ENCODE measurements at places on chromosomes 6 and 20.

DNA sequence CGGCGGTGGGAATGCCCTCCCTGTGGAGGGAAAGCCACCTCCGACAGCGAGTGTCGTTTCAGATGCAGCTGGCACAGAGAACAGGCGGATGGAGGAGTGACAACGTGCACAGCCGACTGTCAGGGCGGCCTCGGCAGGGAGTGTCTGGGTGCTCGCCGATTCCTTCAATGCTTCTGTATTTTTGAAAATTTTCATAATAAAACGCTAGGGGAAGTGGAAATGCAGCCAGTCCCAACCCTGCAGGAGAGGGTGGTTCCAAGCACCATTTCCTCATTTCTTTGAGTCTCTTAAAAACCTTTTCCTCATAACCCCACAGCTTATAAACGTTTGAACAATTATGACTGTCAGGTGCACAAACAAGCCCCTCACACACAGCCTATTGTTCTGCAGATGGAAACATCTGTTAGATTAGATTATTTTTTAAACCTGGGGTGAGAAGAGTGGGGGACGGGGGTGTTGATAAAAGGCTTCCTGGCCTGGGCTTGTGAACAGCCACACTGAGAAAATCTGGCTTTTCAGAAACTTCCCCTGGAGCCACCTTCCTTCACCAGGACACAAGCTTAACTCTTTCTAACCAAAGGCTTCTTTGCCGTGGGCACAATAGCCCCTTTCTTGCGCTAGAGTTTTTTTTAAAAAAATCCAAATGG lies 228.9 kb downstream of the ANKRD60 start:
- DNase-seq: no peak

DNA sequence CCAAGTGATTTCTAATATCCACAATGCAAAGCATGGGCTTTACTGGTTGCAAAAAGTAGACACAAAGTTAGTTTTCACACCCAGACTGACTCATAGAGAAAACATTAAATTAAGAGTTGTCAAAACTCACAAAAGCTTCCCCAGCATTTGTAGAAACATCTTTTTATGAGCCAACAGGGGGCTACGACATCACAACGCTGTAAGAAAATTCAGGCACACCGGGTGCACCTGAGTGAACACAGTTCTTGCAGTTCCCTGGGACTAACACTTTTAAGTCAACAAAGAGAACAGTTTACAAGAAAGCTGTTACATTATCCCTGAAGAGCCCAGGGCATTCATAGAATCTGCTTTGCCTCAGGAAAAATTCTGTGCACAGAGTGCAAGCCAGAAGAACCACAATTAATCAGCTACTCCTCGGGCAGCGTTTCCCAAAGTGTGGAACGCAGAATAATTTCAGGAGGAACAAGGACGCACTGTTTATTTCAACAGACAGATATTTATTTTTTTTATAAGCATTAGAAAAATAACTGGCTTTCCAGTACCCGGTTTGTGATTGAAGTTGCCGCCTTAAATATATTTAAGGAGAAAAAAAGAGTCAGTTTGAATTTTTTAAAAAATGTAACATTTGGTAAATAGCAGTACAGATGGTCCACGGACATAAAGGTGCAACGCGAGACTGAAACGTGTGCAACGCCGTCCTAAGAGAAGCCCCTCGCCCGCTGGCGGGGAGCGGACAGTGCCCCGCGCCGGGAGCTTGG lies 1.2 kb downstream of the NCOA5 start:
- no peak for DNase-seq

DNA sequence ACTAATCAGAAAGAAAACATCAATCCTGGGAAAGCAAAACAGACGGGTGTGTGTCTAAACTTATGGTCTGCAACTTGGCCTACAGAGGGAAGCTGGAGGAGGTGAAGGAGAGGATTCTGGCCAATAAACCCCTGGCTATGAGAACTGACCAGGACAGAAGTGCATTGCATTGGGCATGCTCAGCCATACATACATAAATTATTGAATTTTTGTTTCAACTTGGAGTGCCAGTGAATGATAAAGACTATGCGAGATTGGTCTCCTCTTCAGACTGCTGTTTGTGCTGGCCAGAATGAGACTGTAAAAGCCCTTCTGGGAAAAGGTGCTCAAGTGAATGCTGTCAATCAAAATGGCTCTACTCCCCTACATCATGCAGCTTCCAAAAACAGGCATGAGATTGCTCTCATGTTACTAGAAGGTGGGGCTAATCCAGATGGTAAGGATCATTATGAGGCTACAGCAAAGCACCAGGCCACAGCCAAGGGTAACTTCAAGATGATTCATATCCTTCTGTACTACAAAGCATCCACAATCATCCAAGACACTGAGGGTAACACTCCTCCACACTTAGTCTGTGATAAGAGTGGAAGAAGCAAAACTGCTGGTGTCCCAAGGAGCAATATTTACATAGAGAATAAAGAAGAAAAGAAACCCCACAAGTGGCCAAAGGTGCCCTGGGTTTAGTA lies 17.4 kb downstream of the ADNP start:
- no peak for DNase-seq

DNA sequence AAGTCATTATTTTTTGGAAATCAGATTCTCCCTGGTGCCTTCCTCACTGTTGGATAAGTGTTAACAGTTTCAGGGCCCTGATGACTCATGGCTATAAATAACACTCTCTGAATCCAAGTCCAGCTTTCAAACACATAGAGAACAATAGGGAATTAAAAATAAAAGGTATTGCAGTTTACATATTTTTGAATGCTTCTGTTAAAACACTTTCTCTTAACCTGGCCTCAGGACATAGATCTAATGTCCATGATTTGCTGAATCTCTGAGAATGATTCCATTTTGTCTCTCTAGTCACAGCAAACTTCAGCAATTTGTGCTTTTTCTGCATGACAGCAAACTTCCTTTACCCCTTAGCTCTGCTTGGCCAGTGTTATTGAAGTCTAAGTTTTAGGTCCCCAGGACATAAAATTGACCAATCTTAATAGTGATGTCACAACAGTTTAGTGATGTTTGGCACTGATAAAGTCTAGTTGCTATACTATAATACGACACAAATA lies 1192.4 kb upstream of the CITED2 start:
- no peak for DNase-seq

- no peak for DNase-seq
These were observed 20.6 kb downstream of the TAF4 start for GRCh38 chr20:62045118-62045517.

DNA sequence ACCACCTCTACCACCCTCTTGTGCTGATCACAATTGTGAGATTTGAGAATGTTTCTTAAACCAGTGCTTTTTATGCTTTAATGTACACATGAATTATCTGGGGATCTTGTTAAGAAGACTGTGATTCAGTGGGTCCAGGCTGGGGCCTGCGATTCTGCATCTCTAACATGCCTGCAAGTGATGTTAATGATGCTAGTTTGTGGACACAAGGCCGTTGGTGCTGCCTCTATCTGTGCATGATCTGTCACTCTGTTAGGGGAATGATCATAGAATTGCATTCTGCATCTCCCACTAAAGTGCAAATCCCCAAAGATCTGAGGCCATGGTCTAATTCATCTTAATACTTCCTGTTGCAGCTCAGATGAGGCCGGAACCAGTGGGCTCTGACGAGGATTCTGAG lies 746.5 kb downstream of the PTPRT start:
- no peak for DNase-seq

GRCh38 chr6:10516953-10517352 lies 4.2 kb upstream of the GCNT2 start:
- DNase-seq: no peak

DNA sequence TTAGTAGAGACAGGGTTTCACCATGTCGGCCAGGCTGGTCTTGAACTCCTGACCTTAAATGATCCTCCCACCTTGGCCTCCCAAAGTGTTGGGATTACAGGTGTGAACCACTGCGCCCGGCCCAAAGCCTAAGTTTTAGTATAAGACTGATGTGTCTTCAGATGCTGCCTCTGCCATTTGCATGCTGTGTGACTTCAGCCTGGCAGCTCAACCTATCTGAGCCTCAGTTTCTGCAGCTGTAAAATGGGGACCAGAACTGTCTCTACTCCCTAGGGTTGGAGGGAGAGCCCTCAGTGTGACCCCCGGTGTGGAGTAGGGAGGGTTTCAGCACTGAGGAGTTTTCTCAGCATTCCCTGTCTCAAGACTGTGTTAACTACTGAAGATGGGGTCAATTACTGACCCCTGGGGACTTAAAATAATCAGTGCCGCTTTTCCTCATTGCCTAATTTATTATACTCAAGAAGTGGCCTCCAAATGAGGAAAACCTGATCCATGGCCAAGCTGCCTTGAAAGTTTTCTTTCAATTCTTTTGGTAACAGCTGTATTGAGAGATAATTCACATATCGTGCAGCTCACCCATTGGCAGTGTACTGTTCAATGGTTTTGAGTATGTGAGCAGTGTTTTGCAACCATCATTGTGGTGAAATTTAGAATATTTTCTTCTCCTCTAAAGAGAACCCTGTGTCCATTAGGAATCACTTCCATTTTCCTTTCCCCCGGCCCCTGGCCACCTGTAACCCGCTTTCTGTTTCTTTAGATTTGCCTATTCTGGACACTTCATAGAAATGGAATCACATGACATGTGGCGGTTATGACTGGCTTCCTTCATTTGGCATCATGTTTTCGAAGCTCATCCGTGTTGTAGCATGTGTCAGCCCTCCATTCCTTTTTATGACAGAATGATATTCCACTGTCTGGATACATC lies 64.8 kb downstream of the PHACTR3 start:
- DNase-seq: no peak

DNA sequence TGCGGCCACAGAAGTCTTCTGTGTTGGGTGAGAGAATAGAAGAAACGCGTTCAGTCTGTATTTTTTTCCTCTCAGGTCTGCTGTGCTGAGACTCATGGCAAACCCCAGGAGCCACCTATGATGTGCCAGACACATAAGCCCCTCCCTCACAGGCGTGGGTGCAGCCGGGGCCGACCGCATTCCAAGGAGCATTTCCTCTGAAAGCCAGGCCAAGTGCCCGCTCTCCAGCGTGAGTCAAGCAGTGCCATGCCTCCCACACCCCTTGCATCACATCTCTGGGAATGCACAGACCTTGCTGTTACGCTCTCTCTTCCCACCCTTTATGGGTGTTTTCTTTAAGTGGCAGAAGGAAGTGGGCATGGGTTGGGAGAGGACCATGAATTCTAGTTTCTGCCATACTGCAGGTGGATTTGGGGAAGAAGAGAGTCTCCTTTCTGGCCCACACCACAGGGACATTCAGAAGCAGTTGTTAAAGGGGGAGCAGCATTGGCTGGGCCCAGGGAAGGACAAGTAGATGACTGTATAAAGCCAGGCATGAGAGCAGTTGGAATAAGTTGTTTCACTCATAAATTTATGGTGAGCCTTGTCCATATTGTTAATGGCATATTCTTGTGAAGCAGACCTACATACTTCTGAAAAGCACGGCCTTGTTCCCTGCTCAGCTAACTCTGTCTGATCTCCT lies 37.1 kb upstream of the TFAP2A start:
- no peak for DNase-seq

DNA sequence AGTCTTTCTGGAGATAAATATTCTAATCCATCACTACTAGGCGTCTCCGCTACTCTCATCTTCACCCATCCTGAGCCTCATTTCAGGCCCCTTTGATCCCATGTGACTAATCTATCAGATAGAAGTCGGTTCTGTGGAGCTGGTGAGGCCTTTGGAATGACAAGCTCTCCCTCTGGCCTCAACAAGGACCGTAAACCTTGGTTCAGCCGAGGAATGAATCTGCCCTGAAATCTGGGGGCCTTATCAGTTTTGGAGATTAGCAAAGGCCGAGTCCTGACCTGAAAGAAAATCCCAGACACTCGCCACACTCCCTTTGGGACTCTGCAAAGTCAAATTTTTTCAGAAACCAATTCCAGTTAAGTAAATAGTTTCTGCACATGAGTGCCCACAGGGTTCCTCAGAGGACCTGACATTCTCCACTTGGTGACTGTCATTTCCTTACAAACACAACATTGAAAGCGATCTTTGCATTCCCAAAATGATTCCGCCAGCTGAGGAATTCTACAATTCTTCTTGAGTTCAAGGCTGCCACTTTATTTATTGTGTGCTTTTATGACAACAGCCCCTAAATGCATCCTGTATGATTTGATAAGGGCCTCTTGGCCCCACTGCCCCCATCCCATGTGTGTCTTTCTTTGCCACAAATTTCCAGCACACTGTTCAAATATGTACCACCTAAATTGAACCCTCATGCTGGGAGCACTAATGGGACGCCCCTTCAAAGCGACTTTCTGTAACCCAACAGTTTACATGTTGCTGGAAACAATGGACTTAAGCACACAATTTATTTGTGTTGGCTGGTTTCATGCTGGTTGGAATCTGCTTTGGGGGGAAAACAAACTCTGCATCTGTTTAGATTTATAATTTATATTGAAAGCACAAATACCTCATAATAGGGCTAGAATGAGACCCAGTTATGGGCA lies 10.0 kb upstream of the RIPOR3 start:
- DNase-seq: no peak

- DNase-seq: no peak
These were observed at the start of gene FLRT3 for GRCh38 chr20:14337400-14338171. FLRT3 (minus strand) TSS chr20:14337612; CDS start chr20:14327506, 10,106 bp downstream.

DNA sequence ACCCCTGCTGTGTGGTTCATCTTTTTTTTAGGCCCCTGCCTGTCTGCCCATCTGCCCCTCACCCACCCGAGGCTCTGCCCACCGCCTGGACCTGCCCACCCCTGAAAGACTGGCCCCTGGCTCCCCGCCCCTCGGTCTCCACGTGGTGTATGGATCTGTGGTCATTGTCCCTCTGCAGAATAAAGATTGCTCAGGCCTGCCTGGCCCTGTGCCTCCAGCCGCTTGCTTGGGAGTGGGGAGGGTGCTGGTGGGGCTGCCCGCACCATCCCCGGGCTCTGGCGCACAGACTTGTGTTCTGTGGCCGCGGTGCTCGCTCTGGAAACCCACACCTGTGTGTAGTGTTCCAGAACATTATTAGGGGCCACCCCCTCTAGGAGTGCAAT lies 1.6 kb downstream of the MAP1LC3A start:
- DNase-seq: no peak

DNA sequence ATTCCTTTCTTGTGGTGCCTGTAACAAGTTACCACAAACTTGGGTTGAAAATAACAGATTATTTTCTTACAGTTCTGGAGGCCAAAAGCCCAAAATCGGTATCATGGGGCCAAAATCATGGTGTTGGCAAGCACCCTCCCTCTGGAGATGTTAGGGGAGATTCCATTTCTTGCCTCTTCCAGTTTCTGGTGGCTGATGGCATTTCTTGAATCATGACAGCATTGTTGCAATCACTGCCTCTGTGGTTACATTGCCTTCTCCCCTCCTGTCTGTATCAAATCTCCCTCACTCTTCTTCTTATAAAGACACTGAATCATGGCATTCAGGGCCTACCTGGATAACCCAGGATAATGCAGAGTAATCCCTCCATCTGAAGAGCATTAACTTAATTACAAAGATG lies 17.9 kb upstream of the TENT5A start:
- DNase-seq: no peak

DNA sequence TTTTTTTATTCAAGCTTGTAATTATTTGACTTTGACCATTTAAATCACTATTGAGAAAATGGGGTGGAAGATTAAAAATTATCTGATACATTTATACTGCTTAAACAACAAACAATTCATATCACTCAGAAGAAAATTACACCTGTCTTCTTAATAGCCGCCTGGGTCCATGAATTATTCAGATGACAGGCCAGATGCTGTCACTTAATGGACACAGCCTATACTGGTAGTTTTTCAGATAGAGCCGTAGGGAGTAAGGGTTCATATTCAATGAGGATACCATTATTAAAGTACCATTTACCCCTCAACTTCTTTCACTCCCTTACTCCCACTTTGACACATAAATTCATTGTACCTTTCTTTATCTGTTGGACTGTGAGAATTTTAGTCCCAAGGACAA lies 1193.4 kb upstream of the MAP3K7 start:
- DNase-seq: no peak

Measured in activated CD8-positive, alpha-beta memory T cell treated with anti-CD3 and anti-CD28 coated beads for 4 hours (primary cell).